Inflammatory macrophage treated with lipopolysaccharide for 1 hour (primary cell): ENCODE measurements at places on chromosomes 4 and X.

- no peak for DNase-seq
These were observed 33.5 kb downstream of the TAF7L start for GRCh38 chrX:101257448-101258258.

DNA sequence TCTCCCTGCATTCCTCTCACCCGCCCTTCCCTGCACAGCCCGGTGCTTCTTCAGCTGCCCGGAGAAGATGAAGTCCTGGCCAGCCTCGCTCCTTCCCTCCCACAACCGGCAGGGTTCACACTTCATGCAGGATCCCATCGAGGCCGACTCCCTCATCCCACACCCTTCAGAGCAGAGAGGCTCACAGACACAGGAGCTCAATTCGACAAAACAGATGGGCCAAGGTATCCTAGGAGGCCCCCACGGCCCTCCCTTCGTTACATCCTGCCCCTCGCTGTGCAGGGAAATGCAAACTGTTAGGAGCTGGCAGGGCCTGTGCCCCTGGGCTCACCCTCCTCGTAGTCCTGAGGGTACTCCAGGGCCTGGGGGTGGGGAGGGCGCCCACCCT lies 238.1 kb downstream of the DHRSX start:
- DNase-seq, result no peak

GRCh38 chr4:185775792-185776555 lies 36.0 kb downstream of the SORBS2 start:
- DNase-seq, result no peak

GRCh38 chr4:78622253-78622979 lies 70.8 kb downstream of the ANXA3 start:
- no peak for DNase-seq

- no peak for DNase-seq
These were observed 115.1 kb upstream of the MXRA5 start for GRCh38 chrX:3461397-3462165.

DNA sequence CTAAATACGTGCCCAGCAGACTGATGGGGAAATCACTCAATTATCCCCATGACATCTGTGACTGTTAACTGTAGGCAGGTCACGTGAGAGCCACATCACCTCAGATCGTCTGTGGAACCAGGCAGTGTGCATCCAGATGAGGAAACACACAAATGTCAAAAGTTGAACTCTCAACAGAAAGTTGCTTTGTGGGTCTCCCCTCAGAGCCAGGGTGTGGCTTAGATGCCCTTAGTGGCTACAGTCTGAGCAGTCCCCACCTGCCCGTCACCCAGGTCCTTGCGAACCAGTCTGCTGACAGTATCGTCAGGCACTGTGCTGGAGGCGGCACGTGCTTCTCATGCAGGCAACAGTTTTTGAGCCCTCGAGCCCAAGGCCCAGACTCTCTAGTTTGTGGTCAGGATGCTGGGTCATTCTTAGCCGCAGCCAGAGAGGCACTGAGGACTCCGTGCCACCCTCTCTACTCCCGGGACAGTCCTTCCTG lies 10.8 kb downstream of the TMEM187 start:
- DNase-seq, result peak; percentile 60
